MCF 10A (cell line): ENCODE measurements at places on chromosomes 1 and 21. TPM values are rescaled to one million over a fixed set of nuclear protein-coding genes. Genes with fewer than 3 reads are reported as not detected.

GRCh38 chr1:23425193-23425494 is 596 bp upstream of the TCEA3 start:
- no peak for DNase-seq
- no peak overlapping the region for H3K4me3 ChIP-seq
- no peak overlapping the region for H3K27ac ChIP-seq
- H3K4me1 ChIP-seq, result peaks cover 8% of the 10 kb centered on the region
- peaks cover 40% of the 10 kb centered on the region for H3K36me3 ChIP-seq
- H3K27me3 ChIP-seq, result no peaks in the 10 kb centered on the region

DNA sequence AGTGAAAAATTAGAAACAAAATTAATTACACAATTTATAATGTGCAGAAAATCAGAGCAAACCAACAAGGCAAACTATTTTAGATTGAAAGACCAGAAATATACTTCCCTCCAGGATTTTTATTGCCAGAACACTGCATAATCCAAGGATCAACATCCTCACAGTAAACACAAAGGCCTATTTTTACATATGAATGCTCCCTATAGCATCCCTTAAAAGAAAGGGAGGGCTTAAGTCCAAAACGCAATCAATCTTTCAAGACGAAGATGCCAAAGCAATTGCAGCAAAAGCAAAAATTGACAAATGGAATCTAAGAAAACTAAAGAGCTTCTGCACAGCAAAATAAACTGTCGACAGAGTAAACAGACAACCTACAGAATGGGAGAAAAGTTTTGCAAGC is 18.6 kb upstream of the CHIA start:
- no peaks in the 10 kb centered on the region for H3K36me3 ChIP-seq
- no peak for DNase-seq
- H3K4me3 ChIP-seq, result no peak overlapping the region

GRCh38 chr21:26448751-26449150 is 124.3 kb downstream of the CYYR1 start:
- no peaks in the 10 kb centered on the region for H3K36me3 ChIP-seq
- no peak overlapping the region for H3K27ac ChIP-seq
- H3K27me3 ChIP-seq, result no peaks in the 10 kb centered on the region

- no peak overlapping the region for H3K4me3 ChIP-seq
- DNase-seq, result no peak
Measured at GRCh38 chr1:105684714-105685113, 1371.8 kb upstream of the PRMT6 start.

Gene KRTAP21-2
- not detected in 2 replicates for total RNA-seq

DNA sequence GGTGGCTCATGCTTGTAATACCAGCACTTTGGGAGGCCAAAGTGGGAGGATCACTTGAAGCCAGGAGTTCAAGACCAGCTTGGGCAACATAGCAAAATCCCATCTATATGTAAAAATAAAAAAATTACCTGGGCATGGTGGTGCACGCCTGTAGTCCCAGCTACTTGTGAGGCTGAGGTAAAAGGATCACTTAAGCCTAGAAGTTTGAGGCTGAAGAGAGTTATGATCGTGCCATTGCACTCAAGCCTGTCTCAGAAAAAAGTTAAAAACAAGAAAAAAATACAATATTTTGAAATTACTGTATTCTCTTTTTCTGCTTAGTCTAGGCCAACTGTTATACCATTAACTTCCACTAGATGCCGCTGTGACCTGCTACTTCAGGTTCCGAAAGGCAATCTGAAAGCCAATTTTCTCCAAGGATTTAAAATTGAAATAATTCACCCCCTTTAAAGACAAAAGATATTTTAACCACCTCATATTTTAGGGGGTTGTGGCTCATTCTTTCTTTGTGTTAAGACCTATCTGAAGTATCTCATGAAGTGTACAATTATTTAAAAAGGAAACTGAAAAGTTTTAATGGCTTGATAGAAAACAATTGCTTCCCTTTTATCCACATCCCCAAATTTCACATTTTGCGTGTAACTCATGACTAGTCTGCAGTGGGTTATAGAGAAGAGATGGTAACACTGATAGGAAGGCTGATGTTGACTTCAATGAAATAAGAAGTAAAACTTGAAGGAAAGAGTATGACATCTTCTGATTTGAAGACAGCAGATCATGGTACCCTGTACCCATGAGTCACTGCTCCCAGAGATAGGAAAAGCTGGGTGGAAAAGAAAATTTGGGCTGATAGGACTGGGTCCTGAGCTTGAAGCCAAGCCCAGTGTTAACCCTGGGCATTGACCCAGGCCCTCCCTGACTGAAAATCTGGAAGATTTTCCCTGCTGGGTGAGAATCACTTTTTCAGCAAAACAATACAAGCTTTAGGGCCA is 24.4 kb upstream of the CLDN14 start:
- H3K4me1 ChIP-seq, result peaks cover 6% of the 10 kb centered on the region
- no peaks in the 10 kb centered on the region for H3K27me3 ChIP-seq
- H3K27ac ChIP-seq, result no peak overlapping the region
- H3K4me3 ChIP-seq, result no peak overlapping the region

Gene RGS13
- total RNA-seq, result not detected in 2 replicates

Gene COL11A1
- total RNA-seq, result not detected in 2 replicates

Gene OVAAL
- total RNA-seq, result not detected in 2 replicates

DNA sequence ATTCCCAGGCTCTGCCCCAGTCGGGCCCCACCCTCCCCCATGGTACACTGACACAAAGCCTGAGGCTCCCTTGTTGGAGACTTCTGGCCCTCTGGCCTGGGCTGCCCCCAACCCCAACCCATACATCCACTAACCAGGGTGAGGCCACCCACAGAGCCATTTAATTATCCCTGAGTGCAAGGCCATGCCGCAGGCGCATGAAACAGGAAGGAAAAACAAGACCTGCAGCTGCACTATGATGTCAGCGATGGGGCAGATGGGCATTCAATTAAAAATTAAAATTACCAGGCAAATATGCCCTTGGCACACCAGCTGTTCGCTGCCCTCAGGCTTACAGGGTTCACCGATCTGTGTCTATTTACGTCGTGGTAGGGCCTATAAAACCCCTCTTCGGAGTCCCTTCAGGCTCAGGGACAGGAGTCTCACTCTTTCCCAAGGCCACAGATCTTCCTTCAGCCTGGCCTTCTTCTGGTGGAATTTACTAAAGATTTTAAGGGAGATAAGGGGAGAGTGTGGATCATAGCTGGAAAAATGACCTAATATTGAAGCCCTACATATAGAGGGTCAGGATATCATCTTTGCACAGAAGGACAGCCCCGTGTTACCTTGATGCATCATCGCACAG is 29.6 kb upstream of the RGS16 start:
- no peak for DNase-seq
- no peaks in the 10 kb centered on the region for H3K36me3 ChIP-seq
- peaks cover 7% of the 10 kb centered on the region for H3K4me1 ChIP-seq
- no peak overlapping the region for H3K27ac ChIP-seq
- H3K27me3 ChIP-seq, result no peaks in the 10 kb centered on the region

- H3K27me3 ChIP-seq, result no peaks in the 10 kb centered on the region
- no peak for DNase-seq
- no peaks in the 10 kb centered on the region for H3K36me3 ChIP-seq
- H3K4me3 ChIP-seq, result no peak overlapping the region
- no peak overlapping the region for H3K27ac ChIP-seq
Measured at GRCh38 chr1:83849191-83850061, 149.5 kb downstream of the TTLL7 start.

DNA sequence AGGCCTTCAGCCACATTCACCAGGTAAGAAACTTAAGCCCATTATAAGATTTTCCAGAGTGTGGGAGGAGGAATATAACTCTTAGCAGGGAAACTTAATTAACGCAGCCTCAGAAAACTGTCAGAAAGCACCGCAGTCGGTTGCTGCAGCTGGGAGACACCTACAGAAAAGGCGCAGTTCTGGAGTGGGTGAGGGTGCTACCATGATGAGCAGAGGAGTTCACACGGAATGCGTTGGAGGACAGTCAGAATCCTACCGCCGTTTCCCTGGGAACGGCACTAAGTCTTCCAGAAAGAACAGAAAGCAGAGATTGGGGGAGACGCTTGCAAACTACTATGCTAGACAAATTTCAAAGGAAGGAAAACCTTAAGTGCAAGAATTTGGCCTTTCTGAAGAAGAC is 6.4 kb downstream of the ACTN2 start:
- H3K4me3 ChIP-seq, result no peak overlapping the region
- DNase-seq, result no peak
- peaks cover 25% of the 10 kb centered on the region for H3K27me3 ChIP-seq

Gene RXFP4
- not detected in 2 replicates for total RNA-seq

GRCh38 chr1:164443836-164444235 is 115.1 kb upstream of the PBX1 start:
- H3K4me3 ChIP-seq, result no peak overlapping the region
- H3K4me1 ChIP-seq, result no peaks in the 10 kb centered on the region
- no peak overlapping the region for H3K27ac ChIP-seq

DNA sequence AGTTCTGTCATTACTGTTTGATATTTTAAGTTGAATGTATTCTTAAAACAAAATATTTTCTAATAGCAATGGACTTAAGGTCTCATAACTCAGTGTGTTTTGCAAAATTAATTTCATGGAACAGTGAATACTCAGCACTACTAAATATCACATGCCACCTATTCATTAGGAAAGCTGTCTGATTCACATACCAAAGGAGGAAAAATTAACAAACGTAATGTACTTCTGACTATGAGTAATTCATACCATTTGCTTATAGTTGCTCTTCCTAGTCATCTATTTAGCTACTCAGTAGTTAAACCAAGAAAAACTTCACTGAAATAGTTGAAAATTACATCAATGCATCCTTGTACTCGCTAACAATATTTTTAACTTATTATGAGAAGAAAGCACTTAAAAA is 35.2 kb downstream of the TP53BP2 start:
- peaks cover 19% of the 10 kb centered on the region for H3K4me1 ChIP-seq
- H3K27ac ChIP-seq, result peak overlapping the region; percentile 4
- no peak for DNase-seq

Gene FMO4
- 0.63 and 1.5 TPM in 2 replicates for total RNA-seq

Gene CD1D
- 0.19 and 0.22 TPM in 2 replicates for total RNA-seq

Gene TFF2
- not detected in 2 replicates for total RNA-seq

DNA sequence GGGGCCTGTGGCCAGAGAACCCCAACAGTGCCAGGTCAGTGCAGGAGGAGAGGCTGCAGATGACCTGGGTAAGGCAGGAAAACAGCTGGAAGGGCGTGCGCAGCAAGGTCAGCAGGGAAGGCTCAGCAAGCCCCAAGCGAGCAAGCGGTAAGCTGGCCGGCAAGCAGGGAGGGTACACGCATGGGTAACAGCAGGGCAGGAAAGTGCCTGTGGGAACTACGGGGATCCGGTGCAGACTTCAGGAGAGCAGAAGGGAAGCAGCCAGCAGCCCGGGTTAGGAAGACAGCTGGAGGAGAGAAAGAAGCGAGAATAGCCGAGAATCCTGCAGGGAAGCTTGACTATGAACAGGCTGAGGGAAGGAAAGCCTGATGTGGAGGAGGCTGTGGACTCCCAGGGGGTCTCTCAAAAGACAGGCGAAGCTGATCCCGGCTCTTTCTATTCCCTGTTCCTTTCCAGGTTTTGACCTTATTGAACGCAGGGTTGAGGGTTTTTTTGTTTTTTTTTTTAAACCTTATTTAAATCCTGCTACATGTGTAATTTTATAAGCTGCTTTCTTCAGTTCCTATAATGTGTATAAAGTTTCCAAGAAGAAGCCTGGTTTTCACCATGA is 20.9 kb downstream of the UMODL1 start:
- no peaks in the 10 kb centered on the region for H3K4me1 ChIP-seq
- no peak overlapping the region for H3K27ac ChIP-seq
- H3K4me3 ChIP-seq, result no peak overlapping the region
- H3K27me3 ChIP-seq, result peaks cover 18% of the 10 kb centered on the region
- no peak for DNase-seq
- H3K36me3 ChIP-seq, result no peaks in the 10 kb centered on the region

GRCh38 chr1:200646515-200646914 is 23.2 kb downstream of the DDX59 start:
- H3K36me3 ChIP-seq, result peaks cover 80% of the 10 kb centered on the region
- H3K4me1 ChIP-seq, result peaks cover 14% of the 10 kb centered on the region
- peak; percentile 34 for DNase-seq
- peak overlapping the region; percentile 50 for H3K27ac ChIP-seq

GRCh38 chr21:35658242-35658641 is 402.1 kb downstream of the SETD4 start:
- peak; percentile 40 for DNase-seq
- H3K4me3 ChIP-seq, result no peak overlapping the region
- peaks cover 20% of the 10 kb centered on the region for H3K27me3 ChIP-seq
- H3K36me3 ChIP-seq, result no peaks in the 10 kb centered on the region
- H3K27ac ChIP-seq, result no peak overlapping the region

Gene KCNT2
- total RNA-seq, result 1.2 and 1.5 TPM in 2 replicates

DNA sequence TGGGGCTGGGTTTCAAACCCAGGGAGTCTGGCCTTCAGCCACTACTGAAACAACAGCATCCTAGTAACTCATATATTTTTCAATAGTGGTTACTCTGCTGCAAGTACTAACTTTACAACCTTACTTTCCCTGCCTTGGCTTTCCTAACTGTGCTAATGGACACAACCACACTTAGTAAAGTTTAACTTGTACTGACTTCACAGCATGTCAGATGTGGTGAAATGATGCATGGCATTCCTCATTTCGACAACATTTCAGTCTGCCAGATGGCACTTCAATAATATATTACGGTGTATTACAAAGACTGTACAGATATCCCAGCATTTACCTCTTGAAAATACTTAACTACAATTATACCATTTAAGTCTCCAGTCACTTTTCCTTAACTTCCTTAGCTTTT is 27.8 kb downstream of the LRRC7 start:
- H3K36me3 ChIP-seq, result no peaks in the 10 kb centered on the region
- H3K27ac ChIP-seq, result no peak overlapping the region
- no peaks in the 10 kb centered on the region for H3K4me1 ChIP-seq
- DNase-seq, result no peak

- no peak for DNase-seq
- no peaks in the 10 kb centered on the region for H3K36me3 ChIP-seq
- no peak within 1 kb of the TSS for H3K27ac ChIP-seq
- H3K4me3 ChIP-seq, result peak within 1 kb of the TSS; percentile 70
Measured at GRCh38 chr21:36156815-36157670, at the start of gene DOP1B. Gene DOP1B (plus strand): TSS chr21:36156824. CDS start chr21:36164734, 7,910 bp downstream.

Gene GCSAML
- total RNA-seq, result not detected in 2 replicates

DNA sequence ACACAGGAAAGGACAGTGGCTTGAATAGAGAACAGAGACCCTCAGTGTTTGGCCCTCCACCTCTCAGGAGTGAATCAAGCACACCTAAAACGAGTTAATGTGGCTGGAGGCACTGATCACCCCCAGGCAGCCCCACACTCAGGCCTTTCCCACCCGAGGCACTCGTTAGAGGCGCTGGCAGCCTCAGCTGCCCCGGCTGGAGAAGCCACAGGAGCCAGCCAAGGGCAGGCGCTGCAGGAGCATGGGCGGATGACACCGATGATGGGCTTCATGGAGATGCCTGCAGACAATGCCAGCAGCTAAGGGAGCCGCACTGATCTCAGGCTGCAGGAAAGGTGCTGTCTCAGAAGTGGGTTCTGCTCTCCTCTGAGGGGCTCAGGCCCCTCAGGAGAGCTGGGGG is 24.1 kb upstream of the ABCG1 start:
- H3K36me3 ChIP-seq, result no peaks in the 10 kb centered on the region
- no peak overlapping the region for H3K4me3 ChIP-seq
- H3K27me3 ChIP-seq, result no peaks in the 10 kb centered on the region
- no peak for DNase-seq
- H3K27ac ChIP-seq, result peak overlapping the region; percentile 75
